ENCODE measurements at places on chromosomes 4 and X.

GRCh38 chr4:112058433-112058832, 86.8 kb upstream of the FAM241A start:
- DNase-seq, result no peak

GRCh38 chrX:68938244-68939004, 109.6 kb downstream of the EFNB1 start:
- no peak for DNase-seq

DNA sequence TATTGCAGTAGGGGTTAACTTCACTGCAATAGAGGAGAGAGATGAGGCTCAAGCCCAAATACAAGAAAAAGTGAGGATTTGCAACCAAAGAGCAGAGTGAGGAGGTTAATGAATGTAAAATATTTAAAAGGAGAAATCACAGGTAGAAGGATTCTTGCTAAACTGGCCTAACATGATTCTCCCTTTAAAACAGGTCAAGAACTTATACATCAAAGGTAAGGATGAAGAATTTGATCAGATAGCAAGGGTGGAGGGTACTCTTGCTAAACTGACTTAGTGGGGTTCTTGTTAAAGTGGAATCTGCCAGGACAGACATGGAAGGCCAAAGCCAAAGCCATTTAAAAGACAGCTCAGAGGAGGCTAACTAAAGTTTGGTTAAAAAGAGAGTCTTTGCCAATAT, 193.0 kb downstream of the GABRB1 start:
- DNase-seq, result no peak

DNA sequence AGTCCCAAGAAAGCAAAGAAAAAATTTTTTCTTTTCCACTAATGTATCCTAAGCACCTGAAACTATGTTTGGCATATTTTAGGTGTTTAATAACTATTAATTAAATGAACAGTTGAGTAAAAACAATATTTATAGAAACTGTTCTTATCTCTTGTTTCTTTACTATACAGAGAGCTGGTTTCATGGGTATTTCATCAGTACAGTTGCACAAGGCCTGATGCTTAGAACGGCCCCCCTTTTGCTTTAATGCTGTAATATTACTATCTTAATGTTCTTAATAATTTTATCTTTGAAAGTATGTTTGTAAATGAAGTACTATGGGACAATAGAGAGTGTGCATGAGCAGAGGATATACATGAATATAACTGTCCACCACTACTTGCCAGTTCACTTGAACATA, 479.1 kb upstream of the SLIT2 start:
- no peak for DNase-seq

DNA sequence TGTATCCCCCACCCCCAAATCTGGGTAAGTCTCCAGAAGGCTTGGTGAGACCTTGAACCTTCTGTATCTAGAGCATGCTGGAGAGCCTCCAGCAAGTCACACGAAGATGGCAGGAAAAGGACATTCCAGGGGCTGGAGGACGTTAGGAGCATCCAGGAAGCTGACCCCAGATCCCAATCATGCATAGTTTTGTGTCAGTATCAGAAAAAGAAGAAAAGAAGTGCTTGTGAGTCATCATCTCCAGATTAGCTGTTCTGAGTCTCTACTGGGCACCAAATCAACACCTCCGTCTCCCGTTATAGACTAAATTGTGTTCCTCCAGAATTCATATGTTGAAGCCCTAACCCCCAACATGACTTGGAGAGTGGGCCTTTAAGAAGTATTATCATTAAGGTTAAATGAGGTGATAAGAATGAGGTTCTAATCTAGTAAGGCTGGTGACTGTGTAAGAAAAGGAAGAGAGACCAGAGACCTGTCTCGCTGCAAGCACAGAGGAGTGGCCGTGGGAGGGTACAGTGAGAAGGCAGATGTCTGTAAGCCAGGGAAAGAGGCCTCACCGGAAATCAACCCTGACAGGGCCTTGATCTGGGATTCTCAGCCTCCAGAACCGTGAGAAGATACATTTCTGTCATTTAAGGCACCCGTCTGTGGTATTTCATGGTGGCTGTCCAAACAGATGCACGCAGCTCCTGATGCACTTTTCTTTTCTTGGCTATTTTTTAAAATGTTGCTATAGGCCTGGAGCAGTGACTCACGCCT, 38.1 kb upstream of the CLDN24 start:
- DNase-seq, result no peak

- DNase-seq, result peak; percentile 43
Observed at GRCh38 chrX:102659790-102660757, 8.8 kb downstream of the GPRASP1 start.

- no peak for DNase-seq
Observed at GRCh38 chr4:159926871-159927270, 824.0 kb downstream of the RAPGEF2 start.

GRCh38 chr4:47577779-47578553, 92.9 kb downstream of the ATP10D start:
- no peak for DNase-seq

- DNase-seq, result no peak
Observed at GRCh38 chr4:176443646-176444409, 124.1 kb downstream of the SPCS3 start.
